ENCODE measurements at places on chromosomes 5 and 9. TPM values are rescaled to one million over a fixed set of nuclear protein-coding genes. Genes with fewer than 3 reads are reported as not detected.

DNA sequence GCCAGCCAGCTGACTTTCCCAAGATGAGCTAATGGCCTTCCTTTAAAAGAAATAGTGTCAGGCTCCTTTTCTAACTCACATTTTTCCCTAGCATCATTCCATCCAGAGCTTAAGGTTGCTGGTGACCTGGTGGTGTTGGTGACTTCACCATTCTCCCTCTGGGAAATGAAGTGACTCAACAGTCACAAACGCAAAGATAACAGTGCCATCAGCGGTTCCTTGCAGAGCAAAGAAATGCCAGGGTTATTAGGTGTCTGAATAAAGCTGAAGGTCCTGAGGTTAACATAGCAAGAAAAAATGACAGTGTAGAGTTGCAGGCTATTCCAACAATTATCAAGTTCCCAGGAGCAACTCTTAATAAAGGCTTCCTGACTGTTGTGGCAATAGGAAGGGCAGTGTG lies 111.8 kb upstream of the SLC44A1 start:
- H3K27me3 ChIP-seq, result no peaks in the 10 kb centered on the region
- no peak for DNase-seq
- peaks cover 8% of the 10 kb centered on the region for H3K4me1 ChIP-seq
- no peak overlapping the region for H3K4me3 ChIP-seq
- no peak overlapping the region for H3K27ac ChIP-seq

The INSL4 gene
- total RNA-seq, result not detected

GRCh38 chr9:86285261-86285660 lies 2.9 kb upstream of the ISCA1 start:
- H3K27me3 ChIP-seq, result no peaks in the 10 kb centered on the region
- no peak for DNase-seq
- no peaks in the 10 kb centered on the region for H3K4me1 ChIP-seq

The SMIM33 gene
- 0.40 TPM for total RNA-seq

GRCh38 chr5:180644129-180644824 lies 5.1 kb downstream of the FLT4 start:
- no peaks in the 10 kb centered on the region for H3K36me3 ChIP-seq
- no peak overlapping the region for H3K4me3 ChIP-seq
- H3K4me1 ChIP-seq, result peaks cover 6% of the 10 kb centered on the region
- H3K27me3 ChIP-seq, result peaks cover 7% of the 10 kb centered on the region
- DNase-seq, result no peak
- H3K27ac ChIP-seq, result no peak overlapping the region

The CCDC69 gene
- 41.0 TPM for total RNA-seq

The AGXT2 gene
- 5.5 TPM for total RNA-seq

All from Peyer's patch (tissue), 4 donors.